ENCODE measurements at places on chromosomes 11 and 22.

DNA sequence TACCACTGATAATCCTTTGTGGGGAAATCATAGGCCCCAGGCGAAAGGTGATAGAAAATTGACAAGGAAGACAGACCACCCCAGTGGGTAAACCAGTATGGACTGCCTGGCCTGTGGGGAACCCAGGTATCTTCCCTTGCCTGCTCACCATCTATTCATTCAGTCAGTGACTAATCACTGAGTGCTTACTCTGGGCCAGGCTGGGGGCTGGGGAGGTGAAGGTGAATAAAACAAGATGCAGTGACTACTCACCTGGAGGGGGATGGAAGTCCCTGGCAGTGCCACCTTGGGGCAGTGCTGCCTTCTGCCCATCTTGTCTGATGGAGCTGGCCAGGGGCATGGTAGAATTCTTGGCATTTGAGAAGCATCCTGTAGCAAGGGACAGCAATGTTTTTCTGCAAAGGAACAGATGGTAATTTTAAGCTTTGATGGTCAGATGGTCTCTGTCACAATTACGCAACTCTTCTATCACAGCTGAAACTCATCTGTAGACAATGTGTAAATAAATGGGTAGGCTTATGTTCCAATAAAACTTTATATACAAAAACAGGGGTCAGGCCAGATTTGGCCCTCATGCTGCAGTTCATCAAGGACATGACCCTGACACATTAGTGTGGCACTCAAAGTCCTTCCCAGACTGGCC, 4.6 kb downstream of the ISX start:
- DNase-seq, result no peak

- DNase-seq, result peak; percentile 49
Observed at GRCh38 chr22:41237707-41238569, 2.8 kb downstream of the CHADL start.

GRCh38 chr11:72343006-72343756, 91.2 kb downstream of the CLPB start:
- DNase-seq, result no peak

GRCh38 chr11:122093731-122094275, 22.2 kb downstream of the BLID start:
- no peak for DNase-seq

GRCh38 chr11:1260023-1260501, 37.2 kb downstream of the MUC5B start:
- DNase-seq, result no peak

DNA sequence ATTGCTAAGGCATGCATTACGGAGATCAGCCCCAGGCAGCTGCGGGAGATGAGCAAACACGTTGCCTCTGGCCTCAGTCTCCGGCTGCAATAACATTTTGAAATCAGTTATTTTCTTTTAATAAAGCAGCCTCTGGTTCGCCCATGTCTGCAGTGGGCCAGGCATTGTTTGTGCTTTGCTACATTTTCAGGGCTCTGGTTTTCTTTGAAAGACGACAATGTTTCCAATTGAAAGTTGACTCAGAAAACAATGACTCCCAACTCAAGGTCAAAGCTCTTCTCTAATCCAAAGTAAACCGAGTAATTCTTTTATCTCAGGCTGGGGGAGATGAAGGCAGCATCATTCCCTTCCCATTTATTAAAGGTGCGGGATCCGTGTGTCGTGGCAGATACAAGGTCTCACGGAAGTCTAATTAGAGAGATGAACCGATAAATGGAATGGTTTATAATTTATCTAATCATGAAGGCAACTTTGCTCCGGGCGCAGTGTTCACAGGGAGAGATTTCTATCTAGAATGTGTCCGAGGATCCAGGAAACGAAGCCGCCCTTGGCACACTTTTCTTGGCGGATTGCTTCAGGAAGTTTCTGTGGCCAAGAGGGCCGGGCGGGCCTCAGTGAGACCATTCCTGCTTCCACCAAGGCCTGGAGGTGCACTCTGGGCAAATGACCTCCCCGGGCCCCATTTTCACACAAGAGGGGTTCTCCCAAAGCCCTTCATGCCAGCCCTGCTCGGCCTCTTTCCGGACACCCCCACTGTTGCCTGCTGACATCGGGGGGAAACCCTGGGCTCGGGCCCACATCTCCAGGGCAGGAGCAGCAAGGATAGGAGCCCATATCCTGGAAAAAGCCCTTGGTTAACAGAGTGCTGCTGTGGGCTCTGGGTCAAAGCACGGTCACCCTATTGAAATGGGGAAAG, 811.4 kb downstream of the BRD1 start:
- no peak for DNase-seq

DNA sequence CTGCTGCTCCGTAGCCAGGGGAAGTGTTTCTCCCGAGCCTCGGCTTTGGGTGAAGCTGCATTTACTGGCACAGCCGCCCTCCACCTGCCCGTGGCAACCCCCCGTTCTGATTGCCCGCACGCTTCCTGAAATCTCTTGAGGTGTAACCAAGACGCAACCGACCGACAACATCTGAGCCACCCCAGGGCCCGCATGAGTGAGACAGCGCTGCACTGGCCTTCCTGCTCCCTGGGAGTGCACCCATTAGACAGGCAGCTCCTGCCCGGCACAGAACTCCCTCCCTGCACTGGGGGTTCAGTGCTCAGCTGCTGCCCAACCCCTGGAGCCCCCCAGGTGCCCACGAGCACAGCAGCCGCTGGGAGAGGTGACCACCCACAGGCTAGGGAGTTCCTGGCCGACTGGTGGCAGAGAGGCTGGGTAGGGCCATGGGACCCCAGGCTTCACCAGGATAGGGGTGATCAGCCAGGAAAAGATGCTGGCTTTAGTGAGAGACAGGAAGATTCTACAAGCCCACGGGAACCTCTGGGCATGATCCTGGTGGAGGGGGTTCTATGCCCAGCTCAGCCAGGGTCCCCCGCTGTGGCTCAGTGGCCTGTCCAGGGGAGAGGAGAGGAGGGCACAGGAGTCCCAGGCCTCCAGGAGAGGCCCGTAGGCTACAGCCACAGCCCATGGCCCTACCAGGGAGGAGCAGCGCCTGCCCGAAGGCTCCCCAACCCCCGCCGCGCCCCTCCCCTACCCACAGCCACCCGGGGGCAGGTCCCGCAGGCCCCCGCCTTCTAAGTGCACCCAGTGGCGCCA, 14.6 kb downstream of the PLXNB2 start:
- no peak for DNase-seq

- DNase-seq, result no peak
Observed at GRCh38 chr11:119108146-119108856, 1.2 kb downstream of the C2CD2L start.

GRCh38 chr11:9263840-9264315, 1.3 kb downstream of the DENND5A start:
- no peak for DNase-seq

GRCh38 chr22:33493476-33494205, 426.6 kb downstream of the LARGE1 start:
- no peak for DNase-seq

DNA sequence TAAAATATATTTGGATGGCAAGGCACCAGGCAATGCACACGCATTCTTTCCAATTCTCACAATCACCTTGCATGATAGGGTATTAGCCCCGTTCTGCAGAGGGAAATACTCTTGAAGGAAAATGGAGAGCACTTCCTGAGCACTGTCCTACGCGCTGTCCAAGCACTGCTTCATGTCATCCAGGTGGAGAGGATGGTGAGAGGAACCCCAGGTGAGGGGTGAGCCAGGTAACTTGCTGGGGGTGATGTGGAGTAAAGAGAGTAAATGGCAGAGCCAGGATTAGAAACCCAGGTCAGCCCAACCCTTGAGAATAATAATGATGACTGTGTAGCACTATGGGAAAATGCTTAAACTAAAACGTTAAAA, 711 bp upstream of the PACSIN2 start:
- DNase-seq, result no peak

DNA sequence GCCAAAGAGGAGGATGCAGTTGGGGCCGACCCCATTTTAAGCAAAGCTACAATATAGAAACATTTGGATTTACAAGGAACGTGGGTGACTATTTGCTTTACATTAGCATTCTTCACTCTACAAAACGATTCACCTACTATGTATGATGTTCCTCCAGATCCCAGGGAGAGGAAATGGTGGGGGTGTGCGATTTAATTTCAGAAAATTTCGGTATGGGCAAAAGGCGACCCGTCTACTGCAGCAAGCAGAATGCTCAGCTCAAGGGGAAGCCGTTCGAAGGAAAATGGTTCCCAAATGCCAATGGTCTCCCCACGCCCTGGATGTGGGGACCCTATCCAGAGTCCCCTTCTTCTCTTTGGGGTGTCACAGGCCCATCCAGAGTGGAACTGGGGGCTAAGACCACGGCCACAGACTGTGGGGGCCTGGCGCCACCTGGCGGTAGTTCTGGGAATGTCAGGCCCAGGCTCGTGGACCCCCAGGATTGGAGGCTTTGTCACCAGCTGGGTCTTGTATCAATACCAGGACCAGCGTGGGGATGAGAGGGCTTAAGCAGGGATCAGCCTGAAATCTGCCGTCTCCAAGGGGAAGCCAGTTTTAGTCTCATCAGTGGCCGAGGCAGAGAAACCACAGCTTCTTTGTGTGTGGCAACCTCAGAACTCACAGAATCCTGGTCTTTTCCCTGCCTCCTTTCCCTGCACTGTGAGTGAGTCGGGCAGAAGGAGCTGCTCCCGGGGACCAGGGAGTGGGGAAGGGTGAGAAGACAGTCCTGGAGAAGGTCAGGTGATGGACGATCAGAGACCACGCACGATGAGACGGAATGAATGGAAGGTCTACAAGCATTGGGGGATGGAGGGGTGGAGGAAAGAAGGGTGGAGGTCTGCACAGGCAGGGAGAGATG, 8.4 kb downstream of the LRRC10B start:
- DNase-seq, result peak; percentile 38

DNA sequence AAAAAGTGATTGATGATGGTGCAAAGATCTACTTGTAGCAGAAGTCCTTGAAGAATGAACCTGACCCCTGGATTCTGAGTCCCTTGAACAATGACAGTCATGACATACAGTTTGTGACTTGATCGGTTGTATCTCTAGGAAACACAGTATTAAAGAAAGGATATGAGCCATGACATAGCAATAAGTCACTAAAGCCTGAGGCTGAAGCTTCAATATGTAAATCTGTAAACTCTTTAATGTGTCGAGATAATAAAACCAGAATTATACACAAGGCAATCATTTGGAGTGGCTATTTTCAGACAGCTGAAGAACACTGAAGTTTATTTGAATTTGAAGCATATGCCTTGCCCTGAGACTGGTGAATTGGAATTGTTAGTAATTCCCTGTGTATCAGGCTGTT, 911.5 kb upstream of the RAG2 start:
- DNase-seq, result no peak

- no peak for DNase-seq
Observed at GRCh38 chr22:33167998-33168790, 110.0 kb upstream of the SYN3 start.

DNA sequence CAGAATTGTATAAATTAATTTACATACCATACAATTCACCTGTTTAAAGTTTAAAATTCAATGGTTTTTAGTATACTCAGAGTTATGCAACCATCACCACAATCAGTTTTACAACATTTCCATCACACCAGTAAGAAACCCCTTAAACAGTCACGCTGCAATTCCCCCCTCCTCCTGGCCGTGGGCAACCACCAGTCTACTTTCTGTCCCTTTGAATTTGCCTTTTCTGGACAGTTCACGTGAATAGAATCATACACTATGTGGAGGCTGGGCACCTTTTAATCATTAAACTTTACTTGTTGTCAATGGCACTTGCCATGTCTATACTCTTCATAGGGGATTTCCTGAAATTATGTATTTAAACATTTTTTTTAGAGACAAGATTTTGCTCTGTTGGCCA, 20.1 kb upstream of the SWAP70 start:
- no peak for DNase-seq

- no peak for DNase-seq
Observed at GRCh38 chr22:39653787-39654077, 83.2 kb downstream of the CACNA1I start.

DNA sequence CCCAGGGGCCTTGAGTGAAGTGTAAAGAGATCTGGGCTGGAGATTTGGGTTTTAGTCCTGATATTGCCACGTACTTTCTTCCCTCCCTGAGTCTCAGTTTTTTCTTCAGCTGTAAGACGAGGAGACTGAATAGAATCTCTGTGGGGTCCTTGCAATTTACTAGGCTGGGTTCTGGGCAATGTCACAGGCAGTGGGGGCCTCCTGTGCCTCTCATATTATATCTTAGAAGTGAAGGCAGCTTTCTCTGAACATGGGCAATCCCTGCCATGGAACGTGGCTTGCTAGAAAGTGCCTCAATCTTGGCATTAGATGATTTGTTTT, 62.0 kb upstream of the PTPRJ start:
- DNase-seq, result no peak

- no peak for DNase-seq
Observed at GRCh38 chr11:14012846-14013245, 50.3 kb downstream of the SPON1 start.

DNA sequence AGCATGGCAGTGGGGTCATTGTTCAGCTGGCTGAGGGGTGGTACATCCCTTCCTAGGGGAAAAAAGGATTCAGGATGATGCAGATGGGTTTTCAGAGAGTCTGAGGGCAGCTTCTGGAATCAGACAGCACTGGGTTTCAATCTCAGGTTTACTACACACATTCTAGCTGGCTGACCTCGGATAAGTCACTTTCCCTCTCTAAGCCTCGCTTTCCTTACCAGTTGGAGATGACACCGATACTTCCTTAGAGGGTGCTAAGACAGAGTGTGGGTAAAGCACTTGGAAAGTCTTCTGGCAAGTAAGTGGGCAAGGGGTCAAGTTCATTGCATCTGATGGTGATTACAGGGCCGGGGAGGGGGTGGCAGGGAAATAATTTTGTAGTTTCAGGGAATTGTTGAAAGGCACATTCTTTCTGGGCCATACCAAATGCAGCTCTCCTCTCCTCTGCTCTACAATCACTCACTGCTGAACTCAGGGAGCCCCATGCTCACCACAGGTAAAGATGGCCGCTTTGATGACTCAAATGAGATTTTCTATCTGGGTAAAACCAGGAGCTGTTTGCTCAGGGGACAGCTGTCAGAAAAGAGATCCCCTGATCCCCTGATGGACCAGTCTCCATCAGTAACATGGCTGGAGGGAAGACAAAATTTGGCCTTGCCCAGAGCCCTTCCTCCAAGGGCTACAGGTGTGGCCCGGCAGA, 6.5 kb upstream of the MIAT start:
- no peak for DNase-seq

GRCh38 chr11:46130286-46130940, 9.2 kb upstream of the PHF21A start:
- no peak for DNase-seq

GRCh38 chr11:119509969-119510401, 87.0 kb upstream of the THY1 start:
- no peak for DNase-seq

GRCh38 chr11:130918081-130918480, 1.8 kb upstream of the SNX19 start:
- DNase-seq, result no peak

DNA sequence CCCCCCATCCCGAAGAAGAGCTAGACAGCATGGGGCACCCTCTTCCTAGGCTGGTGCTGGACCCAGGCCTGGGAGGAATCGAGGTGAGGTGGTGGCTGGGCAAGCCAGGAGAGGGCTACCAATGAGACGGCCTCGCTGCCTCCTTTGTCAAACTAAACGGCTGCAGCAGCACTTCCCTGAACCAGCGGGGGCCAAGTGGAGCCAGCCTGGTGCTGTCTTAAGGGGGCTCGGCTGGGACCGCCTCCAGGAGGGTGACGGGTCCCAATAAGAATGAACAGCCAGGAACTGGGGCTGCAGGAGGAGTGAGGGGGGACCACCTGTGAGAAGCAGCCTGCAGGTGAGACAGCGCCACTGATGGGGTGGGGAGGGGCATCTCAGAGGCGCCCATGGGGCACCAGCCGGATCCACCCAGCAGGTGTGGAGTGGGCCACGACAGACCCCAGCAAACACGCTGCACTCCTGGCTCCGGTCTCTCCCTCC, 17.1 kb downstream of the IFT27 start:
- DNase-seq, result no peak

Measured in stimulated activated CD8-positive, alpha-beta memory T cell treated with anti-CD3 and anti-CD28 coated beads, Interleukin-4, amount 100 ng/mL, for 4 hours (primary cell).